ENCODE measurements at places on chromosomes 4 and X.
A peak's percentile ranks its signal among the peaks of the same experiment; 100 is the strongest.

- H3K4me3 ChIP-seq: peak overlapping the region; percentile 80
- peaks cover 78% of the 10 kb centered on the region for H3K4me1 ChIP-seq
- no peaks in the 10 kb centered on the region for H3K27me3 ChIP-seq
- peak overlapping the region; percentile 99 for H3K27ac ChIP-seq
- H3K36me3 ChIP-seq: peaks cover 13% of the 10 kb centered on the region
- no peak for DNase-seq
Measured at GRCh38 chrX:39853417-39854030, 244.2 kb downstream of the BCOR start.

- H3K27ac ChIP-seq: no peak overlapping the region
- H3K27me3 ChIP-seq: no peaks in the 10 kb centered on the region
- H3K36me3 ChIP-seq: no peaks in the 10 kb centered on the region
Measured at GRCh38 chr4:177473991-177474390, 31.8 kb upstream of the AGA start.

DNA sequence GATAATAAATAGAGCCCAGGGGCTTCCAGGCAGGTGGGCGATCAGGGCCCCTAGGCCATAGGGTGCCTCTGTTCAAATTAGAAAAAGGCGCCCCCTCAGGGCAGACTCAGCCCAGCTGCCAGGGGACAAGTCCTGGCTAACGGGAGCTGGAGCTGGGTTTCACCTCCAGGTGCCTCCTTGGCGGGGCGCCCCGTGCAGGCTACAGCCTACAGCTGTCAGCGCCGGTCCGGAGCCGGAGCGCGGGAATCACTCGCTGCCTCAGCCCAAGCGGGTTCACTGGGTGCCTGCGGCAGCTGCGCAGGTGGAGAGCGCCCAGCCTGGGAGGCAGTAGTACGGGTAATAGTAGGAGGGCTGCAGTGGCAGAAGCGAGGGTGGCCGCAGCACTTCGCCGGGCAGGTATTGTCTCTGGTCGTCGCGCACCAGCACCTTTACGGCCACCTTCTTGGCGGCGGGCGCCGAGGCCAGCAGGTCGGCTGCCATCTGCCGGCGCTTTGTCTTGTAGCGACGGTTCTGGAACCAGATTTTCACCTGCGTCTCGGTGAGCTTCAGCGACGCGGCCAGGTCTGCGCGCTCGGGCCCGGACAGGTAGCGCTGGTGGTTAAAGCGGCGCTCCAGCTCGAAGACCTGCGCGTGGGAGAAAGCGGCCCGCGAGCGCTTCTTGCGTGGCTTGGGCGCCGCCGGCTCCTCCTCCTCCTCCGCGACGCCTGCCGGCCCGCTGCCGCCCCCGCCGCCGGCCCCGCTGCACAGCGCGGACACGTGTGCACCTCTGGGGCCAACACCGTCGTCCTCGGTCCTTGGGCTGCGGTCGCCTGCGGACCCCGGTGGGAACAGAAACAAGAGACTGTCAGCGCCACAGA lies 2.4 kb downstream of the NKX3-2 start:
- H3K27ac ChIP-seq: no peak overlapping the region
- H3K4me1 ChIP-seq: peaks cover 27% of the 10 kb centered on the region
- no peak overlapping the region for H3K4me3 ChIP-seq
- peaks cover 81% of the 10 kb centered on the region for H3K27me3 ChIP-seq
- DNase-seq: peak; percentile 35

GRCh38 chrX:25206778-25207177 lies 191.0 kb upstream of the ARX start:
- no peaks in the 10 kb centered on the region for H3K4me1 ChIP-seq
- no peaks in the 10 kb centered on the region for H3K36me3 ChIP-seq
- H3K27ac ChIP-seq: no peak overlapping the region
- H3K4me3 ChIP-seq: no peak overlapping the region

DNA sequence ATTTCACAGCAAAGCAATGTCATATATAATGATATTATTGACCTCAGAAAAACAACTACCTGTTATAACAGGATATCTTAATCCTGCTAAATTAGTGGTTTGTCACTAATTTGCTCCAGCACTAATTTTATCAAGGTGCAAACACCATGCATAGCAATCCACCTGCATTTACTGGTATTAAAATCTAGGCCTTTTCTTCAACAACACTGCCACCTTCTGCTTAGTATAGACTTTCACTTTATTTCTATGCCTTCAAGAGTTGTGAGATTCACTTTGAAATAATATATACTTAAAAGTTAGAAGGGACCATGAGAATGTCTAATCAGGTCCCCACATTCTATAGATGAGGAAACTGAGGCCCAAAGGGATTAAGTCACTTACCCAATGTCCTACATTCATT lies 82.1 kb upstream of the IQCM start:
- H3K27me3 ChIP-seq: peaks cover 2% of the 10 kb centered on the region
- no peak for DNase-seq
- H3K36me3 ChIP-seq: no peaks in the 10 kb centered on the region
- H3K4me3 ChIP-seq: no peak overlapping the region
- no peak overlapping the region for H3K27ac ChIP-seq
- no peaks in the 10 kb centered on the region for H3K4me1 ChIP-seq

DNA sequence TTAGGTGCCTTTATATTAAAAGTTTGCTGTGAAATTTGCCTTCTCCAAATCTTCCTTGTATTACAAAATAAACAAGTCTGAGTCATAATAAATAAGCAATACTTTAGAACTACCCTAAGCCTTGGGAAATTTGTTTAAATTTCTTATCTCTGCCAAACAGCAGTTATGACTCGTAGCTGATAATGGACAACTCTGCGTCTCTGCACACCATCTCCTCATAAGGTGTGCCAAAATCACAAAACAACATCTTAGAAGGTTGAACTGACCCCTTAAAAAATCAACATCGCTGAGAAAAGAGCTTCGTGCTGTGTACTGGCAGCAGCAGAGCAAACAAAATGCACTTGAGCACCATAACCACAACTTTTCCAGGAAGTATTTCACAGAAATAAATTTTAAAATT lies 22.0 kb downstream of the OR13H1 start:
- H3K27me3 ChIP-seq: no peaks in the 10 kb centered on the region
- no peak overlapping the region for H3K27ac ChIP-seq
- no peak overlapping the region for H3K4me3 ChIP-seq
- no peaks in the 10 kb centered on the region for H3K36me3 ChIP-seq
- no peak for DNase-seq
- H3K4me1 ChIP-seq: no peaks in the 10 kb centered on the region

GRCh38 chr4:149409146-149409545 lies 406.5 kb downstream of the IQCM start:
- no peaks in the 10 kb centered on the region for H3K27me3 ChIP-seq
- H3K36me3 ChIP-seq: no peaks in the 10 kb centered on the region
- H3K27ac ChIP-seq: no peak overlapping the region

GRCh38 chrX:105063743-105064142 lies 156.8 kb downstream of the TEX13A start:
- DNase-seq: no peak
- no peak overlapping the region for H3K27ac ChIP-seq
- no peaks in the 10 kb centered on the region for H3K36me3 ChIP-seq
- no peak overlapping the region for H3K4me3 ChIP-seq

GRCh38 chr4:95091272-95091671 lies 333.5 kb downstream of the BMPR1B start:
- H3K27me3 ChIP-seq: peaks cover 1% of the 10 kb centered on the region
- H3K4me1 ChIP-seq: no peaks in the 10 kb centered on the region
- no peaks in the 10 kb centered on the region for H3K36me3 ChIP-seq
- no peak overlapping the region for H3K27ac ChIP-seq

DNA sequence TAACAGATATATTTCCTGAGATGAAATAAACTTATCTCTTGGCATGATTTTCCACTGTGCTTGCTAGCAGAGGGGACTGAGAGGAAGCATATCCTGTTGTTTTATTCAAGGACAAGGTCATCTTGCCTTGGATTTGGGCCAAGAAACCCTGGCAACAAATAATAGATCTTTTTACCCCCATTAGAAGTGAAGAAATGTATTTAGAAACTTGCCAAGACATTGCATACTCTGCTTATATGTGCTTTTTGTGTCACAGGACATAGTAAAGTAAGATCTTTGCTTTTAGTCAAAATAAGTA lies 170.2 kb downstream of the RAPGEF2 start:
- no peaks in the 10 kb centered on the region for H3K27me3 ChIP-seq
- peaks cover 2% of the 10 kb centered on the region for H3K36me3 ChIP-seq
- H3K27ac ChIP-seq: no peak overlapping the region
- DNase-seq: no peak
- H3K4me1 ChIP-seq: no peaks in the 10 kb centered on the region

GRCh38 chr4:158268553-158268952 lies 58.3 kb downstream of the TMEM144 start:
- H3K4me1 ChIP-seq: no peaks in the 10 kb centered on the region
- DNase-seq: no peak
- no peak overlapping the region for H3K4me3 ChIP-seq
- no peak overlapping the region for H3K27ac ChIP-seq
- H3K36me3 ChIP-seq: no peaks in the 10 kb centered on the region
- H3K27me3 ChIP-seq: peaks cover 11% of the 10 kb centered on the region

DNA sequence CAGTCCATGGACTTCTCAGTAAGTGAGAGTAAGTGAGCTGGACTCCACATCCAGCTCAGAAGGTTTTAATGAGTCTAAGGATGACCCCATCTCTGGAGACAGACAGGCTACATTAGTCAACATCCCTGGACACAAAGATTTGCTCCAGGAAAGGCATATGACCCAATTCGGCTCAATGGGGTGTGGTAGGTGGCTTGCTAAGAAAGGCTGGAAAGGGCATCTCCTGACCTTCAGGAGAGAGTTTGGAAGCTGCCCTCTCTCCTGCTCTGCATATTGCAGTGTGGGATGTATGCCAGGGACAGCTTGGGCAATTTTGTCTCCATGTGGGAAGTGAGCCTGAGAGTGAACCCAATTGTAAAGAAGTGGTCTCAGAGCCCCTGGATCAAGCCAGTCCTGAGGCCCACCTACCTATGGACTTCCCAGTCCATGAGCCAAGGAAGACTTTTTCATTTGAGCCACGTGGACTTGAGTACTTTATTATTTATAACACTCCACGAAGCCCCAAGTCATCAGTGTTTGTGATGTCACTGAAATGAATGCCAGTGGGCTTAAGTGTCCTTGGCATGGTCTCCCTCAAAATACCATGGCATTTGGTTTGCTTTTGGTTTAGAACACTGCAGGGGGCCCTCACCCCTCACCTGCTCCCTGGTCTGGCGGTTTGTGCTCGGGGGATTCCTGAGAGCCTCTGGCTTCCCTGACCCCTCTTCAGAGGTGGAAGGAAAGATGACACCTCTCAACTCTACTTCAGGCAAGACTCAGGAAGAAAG lies 10.4 kb upstream of the ABLIM2 start:
- no peak overlapping the region for H3K4me3 ChIP-seq
- no peaks in the 10 kb centered on the region for H3K4me1 ChIP-seq
- H3K27me3 ChIP-seq: no peaks in the 10 kb centered on the region
- no peaks in the 10 kb centered on the region for H3K36me3 ChIP-seq
- DNase-seq: no peak

DNA sequence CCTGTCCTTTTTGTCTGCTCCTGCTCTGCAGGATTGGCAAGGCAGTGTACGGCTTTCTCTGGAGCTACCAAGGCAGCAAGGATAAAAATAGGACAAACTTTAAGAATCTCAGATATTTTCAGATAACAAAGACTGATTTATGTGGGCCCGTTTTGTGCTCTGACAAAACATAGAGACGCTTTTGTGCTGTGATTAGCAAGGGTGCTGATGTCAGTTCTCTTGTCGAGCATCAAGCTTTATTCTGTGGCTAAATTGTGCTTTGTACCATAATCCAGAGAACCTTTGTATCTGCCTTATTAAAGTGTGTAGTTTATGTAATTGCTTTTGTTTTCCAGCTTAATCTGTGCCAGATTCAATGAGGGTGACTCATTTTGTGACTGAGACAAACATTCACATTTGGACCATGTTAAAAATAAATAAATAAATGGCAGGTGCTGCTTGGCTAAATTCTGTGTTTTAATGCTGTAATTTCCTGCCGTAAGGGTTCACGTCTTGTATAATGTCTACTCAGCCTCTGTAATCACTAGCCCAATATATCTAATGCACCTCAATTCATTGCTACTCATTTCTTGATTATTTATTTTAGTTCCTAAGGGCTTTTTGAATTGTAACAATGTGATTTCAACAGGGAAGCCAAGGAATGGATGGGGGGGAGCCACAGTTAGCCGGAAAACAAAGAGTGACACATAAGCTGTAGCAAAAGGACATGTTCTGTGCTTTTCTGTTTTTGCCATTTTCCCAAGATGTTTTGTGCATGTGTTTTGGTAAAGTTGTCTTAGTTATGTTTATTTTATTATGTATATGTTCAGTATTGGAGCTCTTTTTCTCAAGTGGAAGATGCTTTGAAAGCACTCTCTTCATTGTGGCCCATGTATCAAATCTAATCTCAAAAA lies 75.1 kb downstream of the GAB1 start:
- peaks cover 7% of the 10 kb centered on the region for H3K27me3 ChIP-seq
- no peak overlapping the region for H3K27ac ChIP-seq
- DNase-seq: no peak
- no peaks in the 10 kb centered on the region for H3K4me1 ChIP-seq
- H3K4me3 ChIP-seq: no peak overlapping the region

DNA sequence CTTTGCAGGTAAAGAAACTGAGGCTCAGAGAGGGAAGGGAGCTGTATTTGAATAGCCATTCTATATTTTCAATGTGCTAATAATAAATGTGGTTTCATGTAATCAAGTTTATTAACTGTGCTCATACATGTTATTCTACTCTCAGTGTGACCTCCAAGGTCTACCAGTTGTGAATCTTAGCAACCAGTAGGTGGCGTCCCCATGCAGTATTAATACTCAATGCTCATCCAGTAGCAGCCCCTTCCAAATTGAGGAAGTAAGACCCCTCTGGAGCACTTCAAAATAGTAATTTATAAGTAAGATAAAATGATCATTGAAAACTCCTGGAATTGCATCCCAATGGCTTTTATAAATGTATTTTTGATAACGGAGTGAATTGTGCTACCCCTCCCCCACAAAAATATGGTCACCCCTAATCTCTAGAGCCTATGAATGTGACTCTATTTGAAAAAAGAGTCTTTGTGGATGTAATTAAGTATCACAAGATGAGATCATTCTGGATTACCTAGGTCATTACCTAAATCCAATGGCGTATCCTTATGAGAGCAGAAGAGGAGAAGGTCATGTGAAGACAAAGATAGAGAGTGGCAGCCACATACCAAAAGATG lies 20.4 kb upstream of the SEPSECS start:
- H3K4me1 ChIP-seq: peaks cover 25% of the 10 kb centered on the region

GRCh38 chr4:185880571-185880970 lies 68.6 kb upstream of the SORBS2 start:
- H3K27me3 ChIP-seq: no peaks in the 10 kb centered on the region
- no peaks in the 10 kb centered on the region for H3K4me1 ChIP-seq
- DNase-seq: no peak
- no peak overlapping the region for H3K27ac ChIP-seq
- H3K4me3 ChIP-seq: no peak overlapping the region
